Activated T-cell treated with anti-CD3 and anti-CD28 coated beads for 1 hour (primary cell): ENCODE measurements at places on chromosomes 7 and 10.

GRCh38 chr10:70053841-70054288 lies 1.2 kb downstream of the MACROH2A2 start:
- no peak for DNase-seq

GRCh38 chr10:29966269-29966668 lies 93.1 kb downstream of the JCAD start:
- DNase-seq, result no peak

DNA sequence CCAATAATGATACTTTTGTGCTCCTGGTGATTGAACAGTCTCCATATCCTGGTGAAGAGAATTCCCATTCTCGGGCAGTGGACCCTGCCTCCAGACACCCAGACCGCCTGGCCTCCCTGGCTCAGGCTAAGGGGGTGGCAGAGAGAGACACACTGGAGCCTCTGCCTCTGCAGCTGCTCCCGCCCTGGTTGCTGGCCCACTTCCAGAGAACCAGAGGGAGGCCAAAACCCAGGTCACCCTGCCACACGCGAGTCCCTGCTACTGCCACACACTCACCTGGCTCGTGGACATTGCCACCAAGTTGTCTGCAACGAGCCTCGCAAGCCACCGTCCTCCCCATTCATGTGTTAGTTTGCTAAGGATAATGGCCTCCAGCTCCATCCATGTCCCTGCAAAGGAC lies 221.8 kb downstream of the HPSE2 start:
- DNase-seq, result no peak

DNA sequence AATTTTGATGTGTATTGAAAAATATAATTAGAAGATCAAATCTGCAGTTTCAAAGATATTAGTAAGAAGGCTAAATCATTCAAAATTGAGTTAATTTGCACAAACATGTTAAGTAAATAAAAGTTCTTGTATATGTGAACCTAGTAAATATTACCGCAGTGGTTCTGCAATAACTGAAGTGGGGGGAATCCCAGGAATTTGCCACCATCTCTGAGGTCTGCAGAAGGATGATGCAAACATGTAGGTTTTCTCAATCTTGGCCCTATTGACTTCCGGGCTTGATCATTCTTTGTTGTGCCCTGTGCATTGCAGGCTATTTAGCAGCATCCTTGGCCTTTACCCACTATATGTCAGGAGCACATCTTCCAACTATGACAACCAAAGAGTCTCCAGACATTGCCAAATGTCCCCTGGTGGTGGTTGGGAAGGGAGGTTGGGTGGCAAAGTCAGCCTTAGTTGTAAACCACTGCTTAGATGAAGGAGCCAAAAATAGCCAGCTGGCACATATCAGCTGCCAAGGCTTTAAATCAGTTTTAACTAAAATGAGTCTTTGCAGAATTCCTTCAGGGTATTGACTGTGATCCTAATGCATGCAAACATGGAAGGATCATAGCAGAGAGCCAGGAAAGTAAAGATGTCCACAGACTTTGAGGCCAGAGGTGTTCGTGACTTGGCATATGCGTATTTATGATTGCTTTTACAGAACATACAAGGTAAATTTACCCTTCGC lies 146.3 kb downstream of the TRIL start:
- DNase-seq, result no peak

GRCh38 chr10:95266674-95267095 lies 24.1 kb downstream of the PDLIM1 start:
- no peak for DNase-seq
